ENCODE measurements at places on chromosomes 1 and 21. TPM values are rescaled to one million over a fixed set of nuclear protein-coding genes. Genes with fewer than 3 reads are reported as not detected.

PGBD5 gene
- not detected for total RNA-seq

FABP3 gene
- total RNA-seq, result not detected

SMIM34 gene
- total RNA-seq, result not detected

CD1E gene
- not detected for total RNA-seq

ABCA4 gene
- total RNA-seq, result 0.12 TPM

FAM110D gene
- 0.09 TPM for total RNA-seq
